ENCODE measurements at places on chromosomes 3 and 15.

GRCh38 chr3:188553569-188553968 lies 399.6 kb downstream of the LPP start:
- DNase-seq: no peak

GRCh38 chr3:16927485-16927884 lies 42.7 kb downstream of the PLCL2 start:
- no peak for DNase-seq

DNA sequence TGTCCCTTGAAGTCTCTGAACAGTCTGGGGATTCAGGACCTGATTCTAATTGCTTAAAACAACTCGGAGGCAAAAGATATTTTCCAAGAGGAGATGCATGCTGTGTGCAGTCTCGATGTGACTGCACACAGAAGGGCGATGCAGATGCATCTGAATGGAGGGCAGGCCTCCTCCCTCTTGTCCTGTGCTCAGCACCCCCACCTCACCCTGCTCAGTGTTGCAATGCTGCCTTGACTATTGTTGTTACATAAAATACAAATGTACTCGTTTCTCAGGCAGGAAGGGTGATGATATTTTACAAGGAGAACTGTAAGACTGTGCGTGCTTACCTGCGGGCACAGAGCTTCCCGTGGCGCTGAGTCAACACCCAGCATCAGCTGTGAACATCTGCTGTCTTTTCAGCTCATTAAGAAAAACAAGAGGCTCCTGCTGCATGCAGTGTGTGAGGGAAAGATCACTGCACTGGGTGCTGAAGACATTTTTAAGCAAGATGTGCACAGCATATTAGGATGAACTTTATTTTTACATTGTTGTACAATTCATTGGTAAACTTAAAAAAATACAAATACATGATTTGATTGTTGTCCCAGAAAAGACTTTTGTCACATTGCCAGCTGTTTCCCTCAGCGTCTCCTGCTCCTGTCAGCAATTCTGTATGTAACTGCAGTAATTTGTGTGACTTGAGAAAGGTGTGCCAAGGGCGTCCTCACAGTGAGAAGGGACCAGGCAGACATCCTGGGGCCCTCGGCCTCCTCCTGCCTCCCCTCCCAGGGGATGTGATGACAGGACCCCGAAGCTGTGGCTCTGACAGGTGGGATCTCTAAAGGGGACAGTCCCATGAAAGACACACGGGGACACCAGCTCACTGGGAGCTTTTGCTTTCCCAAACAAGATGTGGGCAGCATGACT lies 56.3 kb upstream of the RPL32 start:
- no peak for DNase-seq

DNA sequence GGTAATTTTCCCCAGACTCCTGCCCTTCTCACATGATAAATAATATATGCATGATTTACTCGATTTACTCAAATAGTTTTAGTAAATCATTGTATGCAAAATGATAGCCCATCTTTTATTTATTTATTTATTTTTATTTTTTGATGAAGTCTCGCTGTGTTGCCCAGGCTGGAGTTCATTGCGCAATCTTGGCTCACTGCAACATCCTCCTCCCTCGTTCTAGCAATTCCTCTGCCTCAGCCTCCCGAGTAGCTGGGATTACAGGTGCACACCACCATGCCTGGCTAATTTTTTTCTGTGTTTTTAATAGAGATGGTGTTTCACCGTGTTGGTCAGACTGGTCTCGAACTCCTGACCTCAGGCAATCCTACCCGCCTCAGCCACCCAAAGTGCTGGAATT lies 343.8 kb upstream of the PLSCR5 start:
- DNase-seq: no peak

DNA sequence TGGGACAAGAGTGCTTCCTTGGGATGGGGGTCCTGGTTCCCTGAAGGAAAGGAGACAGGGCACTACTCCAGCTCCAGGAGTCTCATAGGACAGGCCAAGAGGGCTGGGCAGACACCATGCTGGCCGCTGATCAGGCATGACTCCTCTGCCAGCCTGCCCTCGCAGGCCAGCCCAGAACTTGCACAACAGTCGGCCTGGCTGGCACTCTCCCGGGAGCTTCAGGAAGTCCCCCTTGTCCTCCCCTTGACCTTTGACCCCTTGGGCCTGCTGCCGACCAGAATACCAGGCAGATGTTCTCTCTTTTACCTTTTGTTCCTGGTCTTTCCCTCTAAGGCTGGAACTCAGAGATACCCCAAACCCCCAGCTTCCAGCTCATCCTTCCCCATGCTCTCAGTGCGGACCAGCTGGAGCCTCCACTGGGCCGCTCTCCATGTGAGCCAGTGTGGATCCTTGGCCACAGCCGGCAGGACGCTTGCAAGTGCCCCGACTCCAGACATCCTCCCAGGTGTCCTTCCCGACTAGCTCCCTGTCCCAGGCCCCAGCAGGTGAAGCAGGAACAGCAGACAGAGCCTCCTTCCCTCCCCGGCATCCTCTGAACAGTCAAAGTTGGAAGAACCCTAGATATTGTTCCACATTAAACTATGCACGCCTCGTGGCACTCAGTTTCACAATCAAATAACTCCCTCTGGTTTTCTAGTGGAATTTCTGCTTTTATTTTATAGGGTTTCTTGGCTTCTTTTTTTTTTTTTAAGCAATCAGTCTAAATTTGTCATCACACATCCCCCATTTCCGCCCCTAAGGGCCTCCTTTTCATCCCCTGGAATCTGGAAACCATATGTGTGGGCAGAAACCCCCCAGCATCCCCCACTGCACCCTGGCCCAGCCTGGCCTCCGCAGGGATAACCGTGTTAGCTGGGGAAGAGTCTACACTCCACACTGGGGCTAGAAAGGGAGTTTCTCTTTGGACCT lies 15.7 kb downstream of the VPS18 start:
- DNase-seq: no peak

DNA sequence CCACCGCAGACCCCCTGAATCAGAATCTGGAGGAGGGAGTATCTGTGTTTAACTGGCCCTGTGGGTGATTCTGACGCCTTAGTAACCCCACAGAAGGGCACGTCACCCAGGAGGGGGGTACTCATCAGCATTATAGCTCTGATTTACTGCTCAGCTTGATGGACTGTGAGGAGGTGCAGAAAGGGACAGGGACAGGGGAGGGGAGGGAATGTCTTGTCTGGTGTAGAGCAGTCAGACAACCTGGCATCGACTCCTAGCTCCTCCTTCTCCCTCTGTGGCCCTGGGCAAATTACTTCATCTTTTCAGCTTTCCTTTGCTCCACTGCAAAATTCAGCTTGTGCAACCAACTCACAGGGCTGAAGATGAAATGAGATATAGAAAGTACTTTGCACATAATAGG lies 42.3 kb upstream of the GLCE start:
- no peak for DNase-seq

- no peak for DNase-seq
Measured at GRCh38 chr3:117193390-117193789, 483.8 kb downstream of the TUSC7 start.

DNA sequence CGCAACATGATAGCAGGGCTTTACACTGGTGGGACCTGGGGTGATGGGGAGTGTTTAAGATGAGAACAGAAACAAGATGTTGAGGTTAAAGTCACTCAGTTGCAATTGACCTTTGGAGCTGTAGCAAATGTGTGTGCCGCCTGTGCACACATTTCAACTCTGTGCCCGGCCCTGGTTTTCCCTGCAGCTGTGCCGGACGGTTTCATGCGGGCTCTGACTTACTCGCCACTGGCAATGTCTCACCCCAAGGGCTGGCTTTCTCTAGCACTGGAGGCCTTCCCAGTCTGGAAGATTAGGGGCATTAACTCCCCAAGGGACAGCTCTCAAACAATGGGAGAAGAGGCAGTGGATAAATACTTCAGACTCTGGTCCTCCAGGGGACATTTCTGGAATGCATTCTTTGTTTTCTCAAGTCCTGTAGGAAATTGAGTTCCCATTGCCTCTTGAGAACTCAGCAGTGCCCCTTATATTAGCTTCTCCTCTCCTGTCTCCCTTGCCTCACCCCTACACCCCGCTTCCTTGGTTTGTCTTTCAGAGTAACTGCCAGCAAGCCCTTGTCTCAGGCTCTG lies 152.5 kb downstream of the EDEM1 start:
- DNase-seq: no peak

DNA sequence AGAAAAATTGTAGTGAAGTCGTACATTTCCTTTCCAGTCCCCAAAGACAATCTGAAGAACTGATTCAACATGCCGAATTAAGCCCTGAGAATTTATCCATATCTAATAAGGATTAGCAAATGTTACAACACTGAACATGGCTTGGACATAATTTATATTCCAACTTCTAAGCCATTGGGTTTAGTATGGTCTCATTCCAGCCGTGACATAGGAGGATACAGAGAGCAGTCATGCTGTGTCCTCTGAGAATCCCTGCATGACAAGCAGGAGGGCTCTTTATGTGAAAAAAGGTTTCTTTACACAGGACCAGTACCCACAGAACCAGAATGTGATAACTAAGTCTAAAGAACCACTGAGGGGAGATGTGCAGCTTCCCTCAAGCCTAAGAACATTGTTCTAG lies 231.9 kb upstream of the WNT5A start:
- DNase-seq: no peak

DNA sequence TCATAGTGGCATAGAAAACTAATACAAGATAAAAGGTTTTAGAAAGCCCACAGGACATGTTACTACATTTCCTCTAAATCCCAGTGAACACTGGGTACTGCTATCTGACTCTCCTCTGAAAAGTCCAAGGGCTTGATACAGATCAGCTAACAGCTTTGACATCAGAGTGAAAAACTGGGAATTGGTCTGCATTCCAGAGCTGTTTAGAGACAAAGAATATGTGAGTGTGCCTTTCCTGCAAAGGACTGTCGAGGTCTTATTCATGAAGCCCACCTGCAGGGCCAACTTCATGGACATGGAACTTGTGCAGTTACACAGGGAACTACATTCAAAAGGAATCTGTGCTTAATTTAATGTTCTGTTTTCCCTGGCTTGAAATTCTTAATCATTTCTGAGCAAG lies 5.2 kb upstream of the TMCO5A start:
- DNase-seq: no peak

DNA sequence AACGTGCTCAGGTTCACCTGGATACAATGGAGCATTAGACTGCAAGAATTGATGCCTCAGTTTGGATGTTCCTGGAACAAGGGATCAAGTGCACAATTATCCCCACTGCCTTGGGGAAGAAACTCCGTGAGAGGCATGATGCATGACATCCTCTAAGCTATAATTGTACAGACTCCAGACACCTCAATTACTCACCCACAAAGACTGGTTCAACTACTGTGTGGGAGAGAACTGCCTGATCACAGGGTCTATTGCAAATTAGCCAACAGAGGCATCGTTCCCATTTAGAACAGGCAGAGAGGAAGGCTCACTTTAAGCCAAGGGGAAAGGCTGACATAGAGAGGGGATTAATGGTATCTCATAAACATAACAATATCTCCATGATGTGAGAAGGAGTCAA lies 43.5 kb downstream of the ARRDC4 start:
- no peak for DNase-seq

GRCh38 chr3:66606868-66607267 lies 106.0 kb upstream of the LRIG1 start:
- DNase-seq: no peak

DNA sequence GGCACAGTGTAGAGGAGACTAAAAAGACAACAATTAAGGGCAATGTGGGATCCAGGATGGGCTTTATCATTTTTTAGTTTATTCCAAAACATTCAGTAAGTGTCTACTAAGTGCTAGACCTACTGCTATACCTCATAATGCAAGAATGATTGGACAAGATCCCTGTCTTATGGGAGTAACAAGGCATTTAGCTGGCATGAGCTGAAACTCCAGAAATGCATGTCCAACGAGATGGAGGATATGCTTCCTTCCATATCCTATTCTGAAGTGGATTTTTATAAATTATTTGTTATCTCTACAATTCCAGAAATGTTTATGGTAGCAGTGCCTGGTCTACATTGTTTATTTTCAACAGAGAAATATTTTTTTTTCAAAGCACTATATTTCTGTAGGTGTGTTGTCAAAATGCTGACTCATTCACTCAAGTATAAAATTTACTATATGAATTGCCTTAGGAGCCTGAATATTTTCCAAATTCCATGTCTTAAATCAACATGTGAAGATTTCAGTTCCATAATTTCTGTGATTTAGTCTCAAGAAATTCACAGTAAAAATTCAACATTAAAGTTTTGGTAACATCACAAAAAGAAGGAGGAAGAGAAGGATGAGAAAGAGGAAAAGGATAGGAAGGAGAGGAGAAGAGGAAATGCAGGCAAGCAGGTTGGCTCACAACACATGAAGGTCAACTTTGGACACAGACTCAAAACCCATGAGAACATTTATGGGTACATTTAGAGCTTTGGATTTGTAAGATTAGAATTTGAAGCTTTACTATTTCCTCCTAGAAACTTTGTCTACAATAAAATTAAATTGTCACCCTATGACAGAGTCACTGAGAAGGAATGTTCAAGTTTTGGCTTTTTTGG lies 88.6 kb downstream of the P3H2 start:
- no peak for DNase-seq

- no peak for DNase-seq
Measured at GRCh38 chr3:11661827-11662226, 18.1 kb upstream of the VGLL4 start.

DNA sequence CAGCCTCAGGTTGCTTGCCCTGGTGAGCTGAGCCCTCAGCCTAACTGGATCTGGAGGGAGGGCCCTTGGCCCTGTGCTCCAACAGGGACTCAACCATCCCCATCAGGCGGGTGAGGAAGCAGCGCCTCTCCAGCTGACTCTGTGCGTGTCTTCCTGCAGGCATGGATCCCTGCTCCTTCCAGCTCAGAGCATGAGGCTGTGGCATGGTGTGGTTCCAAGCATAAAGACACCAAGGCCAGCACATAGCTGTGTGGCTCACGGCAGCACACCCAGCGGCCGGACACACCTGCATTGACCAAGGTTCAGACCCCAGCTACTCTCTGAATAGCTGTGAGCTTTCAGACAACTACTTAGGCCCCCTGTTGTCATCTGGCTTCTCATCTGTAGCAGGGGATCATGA lies 131.0 kb upstream of the PLXNA1 start:
- DNase-seq: no peak

- no peak for DNase-seq
Measured at GRCh38 chr3:153172796-153173757, 11.1 kb downstream of the RAP2B start.

GRCh38 chr3:177823701-177824189 lies 626.5 kb upstream of the TBL1XR1 start:
- no peak for DNase-seq

GRCh38 chr3:175969456-175969855 lies 1110.3 kb downstream of the NAALADL2 start:
- DNase-seq: no peak

DNA sequence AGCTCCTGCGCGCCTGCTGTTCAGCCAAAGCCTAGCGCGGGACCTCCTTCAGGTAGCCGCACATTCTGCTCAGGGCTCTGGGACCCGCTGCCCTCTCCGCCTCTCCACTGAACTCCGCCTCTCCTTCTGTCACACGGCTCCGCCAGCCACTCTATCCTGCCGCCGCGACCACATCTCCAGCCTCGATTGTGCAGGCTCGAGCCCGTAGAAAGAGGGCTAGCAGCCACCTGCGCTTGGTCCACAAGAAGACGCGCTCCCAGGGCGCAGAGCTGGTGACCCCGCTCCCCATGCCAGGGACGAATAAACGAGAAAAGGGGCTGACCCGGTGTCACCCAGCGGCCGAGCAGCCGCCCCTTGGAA lies 1.1 kb upstream of the VIPR1 start:
- DNase-seq: no peak

- DNase-seq: no peak
Measured at GRCh38 chr3:197354568-197355001, 56.2 kb upstream of the DLG1 start.
